AG04450 (cell line): ENCODE measurements at places on chromosomes 5 and 9. TPM values are rescaled to one million over a fixed set of nuclear protein-coding genes. Genes with fewer than 3 reads are reported as not detected.

Gene PCDHGC3
- polyA plus RNA-seq, result 47.4 and 61.1 TPM in 2 replicates

GRCh38 chr5:172862165-172862801, 28.2 kb downstream of the ERGIC1 start:
- no peak for DNase-seq

DNA sequence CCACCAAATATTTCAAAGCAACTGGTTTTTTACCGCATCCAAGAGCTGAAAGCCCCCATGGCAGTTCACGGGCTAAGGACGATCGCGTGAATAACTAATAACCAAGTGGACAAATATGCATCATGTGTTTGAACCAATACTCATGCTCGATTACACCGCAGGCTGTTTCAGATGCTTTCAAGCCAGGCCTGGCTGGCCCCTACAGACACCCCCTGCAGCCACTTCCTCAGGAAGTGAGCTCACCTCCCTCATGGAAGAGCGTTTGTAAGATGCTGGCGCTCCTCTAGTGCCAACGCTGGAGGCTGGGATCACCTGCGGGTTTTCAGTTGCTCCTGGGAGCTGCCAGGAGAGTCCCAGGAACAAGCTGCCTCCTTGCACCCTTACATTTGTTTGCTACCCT, 53.9 kb upstream of the PTCH1 start:
- DNase-seq, result no peak

DNA sequence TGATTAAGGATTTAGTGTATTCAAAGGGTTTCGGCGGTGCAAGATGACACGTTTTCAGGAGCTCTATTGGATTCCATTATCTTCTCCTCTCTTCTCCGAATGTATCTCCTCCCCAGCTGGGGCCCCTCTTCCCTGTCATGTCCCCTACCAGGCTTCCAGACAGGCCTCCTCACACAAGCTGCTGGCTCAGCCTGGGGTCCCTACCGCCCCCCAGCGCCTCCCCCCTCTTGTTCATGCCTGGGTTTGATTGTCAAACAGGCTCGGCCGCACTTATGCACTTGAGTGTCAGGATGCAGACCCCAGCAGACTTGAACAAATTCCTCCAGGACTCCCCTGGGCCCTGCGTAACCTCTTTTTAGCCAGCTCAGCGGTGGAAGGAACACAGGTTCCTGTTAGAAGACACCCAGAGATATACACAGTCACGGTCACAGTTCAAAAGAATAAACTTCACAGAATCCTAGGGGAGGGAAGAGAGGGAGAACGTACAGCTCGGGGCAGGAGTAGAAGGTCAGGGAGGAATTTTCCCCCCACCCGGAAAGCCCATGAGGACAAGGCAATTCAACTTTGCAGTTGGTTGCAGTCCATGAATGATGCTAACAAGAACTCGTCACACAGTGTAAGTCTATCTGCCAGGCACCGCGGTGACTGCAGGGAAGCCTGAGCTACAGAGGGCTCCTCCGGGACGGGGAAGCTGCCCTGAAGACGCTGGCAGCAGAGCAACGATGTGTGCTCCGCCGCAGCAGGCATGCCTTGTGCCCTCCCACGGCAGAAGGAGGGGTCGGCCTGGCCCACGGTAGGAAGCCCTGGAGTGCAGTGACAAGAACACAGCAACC, 560.0 kb downstream of the BNC2 start:
- no peak for DNase-seq

Gene ENHO
- 0.09 TPM in 1 of 2 replicates, not detected in the other for polyA plus RNA-seq

DNA sequence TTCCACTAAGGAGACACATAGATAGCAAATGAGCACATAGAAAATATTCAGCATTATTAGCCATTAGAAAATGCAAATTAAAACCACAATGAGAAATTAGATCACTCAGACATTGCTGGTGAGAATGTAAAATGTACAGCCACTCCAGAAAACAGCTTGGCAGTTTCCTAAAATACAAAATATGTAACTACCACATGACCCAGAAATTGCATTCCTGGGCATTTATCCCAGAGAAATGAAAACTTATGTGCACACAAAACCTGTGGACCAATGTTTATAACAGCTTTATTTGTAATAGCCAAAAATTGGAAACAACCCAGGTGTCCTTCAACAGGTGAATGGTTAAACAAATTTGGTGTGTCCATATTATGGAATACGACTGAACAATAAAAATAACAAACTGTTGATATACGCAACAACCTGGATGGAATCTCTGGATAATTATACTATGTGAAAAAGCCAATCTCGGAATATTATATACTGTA, 34.8 kb upstream of the SHC3 start:
- DNase-seq, result no peak

GRCh38 chr5:60519372-60519771, 180.6 kb downstream of the DEPDC1B start:
- no peak for DNase-seq

Gene RNF183
- polyA plus RNA-seq, result not detected in 2 replicates

Gene THBS4
- polyA plus RNA-seq, result 0.94 and 1.2 TPM in 2 replicates

GRCh38 chr5:73376618-73377170, 71.9 kb downstream of the FOXD1 start:
- no peak for DNase-seq

Gene CARTPT
- not detected in 2 replicates for polyA plus RNA-seq

Gene SERF1B
- polyA plus RNA-seq, result 14.8 and 18.2 TPM in 2 replicates

Gene TRIP13
- polyA plus RNA-seq, result 13.8 and 14.4 TPM in 2 replicates

DNA sequence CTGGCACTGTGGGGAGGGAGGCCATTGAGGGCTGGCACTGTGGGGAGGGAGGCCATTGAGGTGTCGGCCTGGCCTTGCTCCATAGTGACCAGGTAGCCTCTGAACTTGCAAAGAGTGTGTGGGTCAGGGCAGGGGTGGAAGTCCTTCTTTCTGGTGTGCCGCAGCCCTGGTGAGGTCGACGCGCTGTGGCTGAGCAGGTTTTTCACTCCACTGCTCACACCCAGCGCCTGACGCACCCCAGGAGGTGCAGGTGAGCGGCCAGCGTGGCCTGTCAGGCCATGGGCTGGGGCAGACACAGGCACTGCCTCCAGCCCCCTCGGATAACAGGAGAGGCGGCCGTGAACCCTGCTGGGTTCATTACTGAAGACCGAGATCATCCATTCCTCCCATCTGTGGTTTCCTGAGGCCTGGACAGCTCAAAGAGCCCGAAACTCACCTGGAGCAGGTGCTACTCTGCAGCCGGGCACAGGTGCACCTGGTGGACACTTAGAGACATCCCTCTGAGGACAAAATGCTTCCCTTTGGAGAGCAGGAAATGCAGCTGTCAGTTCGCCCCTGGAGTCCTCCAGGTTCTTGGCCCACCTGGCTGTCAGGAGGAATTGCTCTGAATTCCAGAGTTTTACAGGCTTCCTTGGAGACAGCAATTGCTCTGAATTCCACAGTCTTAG, 32.4 kb downstream of the LHX3 start:
- no peak for DNase-seq

Gene CRB2
- polyA plus RNA-seq, result not detected in 2 replicates

DNA sequence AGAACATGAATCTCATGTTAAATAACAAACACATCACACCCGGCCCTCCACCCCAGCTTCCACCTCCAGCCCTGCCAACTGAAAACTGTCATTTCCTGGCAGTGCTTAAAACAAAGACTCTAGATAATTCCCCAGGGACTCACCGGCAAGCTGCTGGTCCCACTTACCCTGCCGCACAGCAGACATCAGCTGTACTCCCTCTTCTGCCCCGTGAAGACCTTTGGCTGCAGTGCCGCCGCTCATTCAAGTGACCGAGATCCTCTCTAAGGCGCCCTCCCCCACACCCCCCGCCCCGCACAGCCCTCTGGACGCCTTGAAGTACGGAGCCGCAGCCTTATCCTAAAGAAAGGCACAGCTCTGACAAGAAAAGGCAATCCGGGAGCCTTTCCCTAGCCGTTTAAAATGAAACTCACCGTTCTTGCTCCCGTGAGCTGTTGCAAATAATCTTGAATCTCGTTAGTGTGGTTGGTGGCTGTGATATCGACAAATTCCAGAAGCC, 434 bp downstream of the GLRX start:
- DNase-seq, result no peak

GRCh38 chr9:35508069-35508468, 18.2 kb downstream of the RUSC2 start:
- no peak for DNase-seq

Gene PRR16
- 26.8 and 27.2 TPM in 2 replicates for polyA plus RNA-seq

Gene DND1
- polyA plus RNA-seq, result 0.14 and 0.31 TPM in 2 replicates

- DNase-seq, result no peak
Observed at GRCh38 chr5:132501961-132502931, 11.7 kb upstream of the IRF1 start.

GRCh38 chr5:106875591-106876297, 795.0 kb downstream of the EFNA5 start:
- no peak for DNase-seq

- DNase-seq, result no peak
Observed at GRCh38 chr9:20477940-20478620, 144.2 kb downstream of the MLLT3 start.

Gene PSAT1
- 216 and 271 TPM in 2 replicates for polyA plus RNA-seq

Gene MAP1B
- polyA plus RNA-seq, result 55.3 and 56.3 TPM in 2 replicates

DNA sequence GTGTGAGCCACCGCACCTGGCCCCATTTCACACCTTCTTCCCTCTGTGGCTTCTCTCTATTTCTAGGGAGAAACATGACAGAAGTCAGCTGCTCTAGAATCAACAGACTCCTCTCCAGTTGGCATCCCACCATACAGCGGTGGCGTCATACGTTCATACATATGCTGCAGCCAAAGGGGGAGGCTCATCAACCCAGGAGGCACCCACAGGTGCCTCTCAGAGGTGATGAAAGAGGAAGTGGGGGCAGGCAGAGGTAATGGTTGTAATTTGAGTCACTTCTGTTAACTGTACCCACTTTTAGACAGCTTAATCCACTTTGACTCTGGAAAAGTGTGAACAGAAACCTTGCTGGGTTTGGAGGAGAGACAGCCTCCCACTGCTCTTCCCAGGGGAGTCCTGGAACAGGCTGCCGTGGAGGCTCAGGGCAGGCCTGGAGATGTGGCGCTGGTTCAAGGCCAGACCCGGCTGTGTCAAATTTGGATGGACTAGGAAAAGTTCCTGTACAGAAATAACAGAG, 47.3 kb upstream of the SUB1 start:
- no peak for DNase-seq

- no peak for DNase-seq
Observed at GRCh38 chr9:128928624-128929023, 7.8 kb downstream of the PHYHD1 start.

Gene SAXO1
- 0.01 TPM in 1 of 2 replicates, not detected in the other for polyA plus RNA-seq

- no peak for DNase-seq
Observed at GRCh38 chr9:21810388-21810787, 8.0 kb downstream of the MTAP start.

GRCh38 chr9:98823666-98824334, 16.3 kb downstream of the GALNT12 start:
- no peak for DNase-seq

Gene GKAP1
- 2.3 and 4.7 TPM in 2 replicates for polyA plus RNA-seq

DNA sequence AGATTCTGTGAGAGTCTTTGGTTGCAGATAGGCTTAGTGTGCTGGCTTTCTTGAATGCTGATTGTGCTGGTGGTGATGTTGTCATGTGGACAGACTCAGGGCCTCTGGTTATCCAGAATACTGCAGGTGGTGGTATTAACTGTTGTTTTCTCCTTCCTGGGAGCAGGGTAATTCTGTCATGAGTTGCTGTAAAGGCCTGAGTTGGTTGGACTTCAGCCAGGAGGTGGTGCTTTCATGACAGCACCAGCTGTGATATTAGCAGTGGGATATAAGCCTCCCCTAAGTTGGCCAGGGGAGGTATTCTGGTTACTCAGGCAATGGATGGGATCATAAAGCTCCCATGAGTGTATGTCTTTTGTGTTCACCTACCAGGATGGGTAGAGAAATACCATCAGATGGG, 16.4 kb upstream of the RNF180 start:
- DNase-seq, result no peak

- no peak for DNase-seq
Observed at GRCh38 chr9:111483439-111483857, 735 bp downstream of the ECPAS start.

Gene FAM221B
- not detected in 2 replicates for polyA plus RNA-seq

Gene SLC34A1
- not detected in 2 replicates for polyA plus RNA-seq
